ENCODE measurements at places on chromosomes 7 and 10.

- no peak for DNase-seq
Measured at GRCh38 chr7:158255558-158255957, 332.1 kb downstream of the PTPRN2 start.

DNA sequence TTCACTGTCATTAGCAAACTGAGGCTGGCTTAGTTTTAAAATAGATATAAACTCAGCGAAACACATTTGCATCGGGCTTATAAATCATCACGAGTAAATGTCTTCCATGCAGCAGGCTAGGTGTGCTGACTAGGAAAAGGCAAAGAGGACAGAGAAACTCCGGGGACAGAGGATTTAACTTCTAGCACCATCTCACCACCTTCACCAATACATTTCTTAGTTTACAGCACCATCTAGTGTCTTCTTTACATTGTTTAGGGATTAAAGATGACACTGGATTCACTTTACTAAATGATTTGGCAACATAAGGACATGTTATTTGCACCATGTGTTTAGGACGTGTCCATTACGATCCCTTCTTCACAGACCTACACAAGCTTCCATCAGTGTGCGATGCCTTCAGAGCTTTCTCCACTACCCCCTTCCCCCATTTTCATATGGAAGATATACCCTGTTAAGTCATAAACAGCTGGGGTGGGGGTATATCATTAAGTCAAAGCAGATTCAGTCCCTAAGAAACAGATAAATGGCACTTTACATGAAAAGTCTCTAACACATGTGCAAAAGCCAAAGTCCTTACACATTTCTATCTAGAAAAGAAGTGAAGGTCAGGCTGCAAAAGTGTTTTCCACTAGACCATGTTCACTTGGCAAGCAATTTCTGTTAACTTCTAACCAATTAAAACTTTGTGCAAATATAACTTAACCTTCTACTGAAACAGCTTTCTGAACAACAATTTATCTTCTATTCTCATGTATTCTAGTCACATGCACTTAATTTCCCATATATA lies 103.3 kb downstream of the GRB10 start:
- no peak for DNase-seq

GRCh38 chr7:44955733-44956132 lies 23.1 kb downstream of the MYO1G start:
- no peak for DNase-seq

GRCh38 chr10:116461680-116462079 lies 34.0 kb downstream of the PNLIPRP3 start:
- DNase-seq, result no peak

DNA sequence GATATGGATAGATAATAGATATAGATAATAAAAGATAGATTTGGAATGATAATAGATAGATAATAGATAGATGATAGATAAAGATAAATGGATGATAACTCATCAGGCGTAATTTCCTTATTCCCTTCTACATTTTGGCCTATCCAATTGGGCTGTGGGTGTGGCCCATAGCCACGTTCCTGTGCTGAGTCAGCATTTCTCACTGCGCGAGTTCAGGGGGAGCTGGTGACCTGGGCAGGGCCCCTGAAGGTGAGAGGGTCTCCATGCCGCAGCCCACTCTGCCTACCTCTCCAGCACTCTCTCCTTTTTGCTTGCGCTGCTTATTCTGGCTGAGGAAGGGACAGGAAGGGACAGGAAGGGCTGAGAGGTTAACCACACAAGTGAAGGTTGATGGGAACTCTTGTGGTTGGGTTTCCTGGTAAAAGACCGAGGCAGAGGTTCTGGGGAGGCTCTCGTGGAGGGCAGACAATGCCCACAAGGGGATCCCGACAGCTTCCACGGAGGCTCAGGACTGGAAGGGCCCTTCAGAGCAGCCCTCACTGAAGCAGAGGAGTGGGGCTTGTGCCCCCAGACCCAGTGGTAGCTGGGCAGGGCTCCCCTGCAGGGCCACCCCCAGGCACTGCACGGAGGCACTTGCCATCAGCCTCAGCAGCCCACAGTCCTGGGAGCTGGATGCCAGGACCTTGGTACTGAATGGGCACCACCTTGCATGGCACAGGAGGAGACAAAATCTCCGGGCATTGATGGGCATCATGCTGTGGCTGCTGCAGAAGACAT lies 247.3 kb upstream of the PITRM1 start:
- DNase-seq, result no peak

DNA sequence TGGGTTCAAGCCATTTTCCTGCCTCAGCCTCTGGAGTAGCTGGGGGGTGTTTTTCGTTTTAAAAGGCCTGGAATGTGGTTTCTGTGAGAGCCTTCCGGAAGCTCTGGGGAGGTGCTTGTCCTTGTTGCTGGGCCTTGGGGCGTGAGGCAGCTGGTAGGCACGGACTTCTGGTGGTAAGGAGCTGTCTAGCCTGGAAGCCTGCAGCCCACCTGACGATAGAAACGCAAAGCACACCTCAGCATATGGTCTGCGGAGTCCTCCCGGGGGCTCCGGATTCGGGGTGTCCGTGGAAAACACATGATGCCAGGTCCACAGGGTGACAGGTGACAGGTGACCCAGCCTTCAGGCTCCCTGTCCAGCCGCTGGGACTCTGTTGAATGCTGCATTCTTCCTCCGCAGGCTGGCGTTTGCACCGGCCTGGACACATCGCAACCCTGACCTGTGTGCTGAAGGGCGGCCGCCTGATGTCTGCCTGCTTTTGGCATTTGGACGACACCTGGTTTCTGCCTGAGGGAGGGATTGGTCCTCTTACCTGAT lies 37.3 kb downstream of the INPP5A start:
- DNase-seq, result no peak

DNA sequence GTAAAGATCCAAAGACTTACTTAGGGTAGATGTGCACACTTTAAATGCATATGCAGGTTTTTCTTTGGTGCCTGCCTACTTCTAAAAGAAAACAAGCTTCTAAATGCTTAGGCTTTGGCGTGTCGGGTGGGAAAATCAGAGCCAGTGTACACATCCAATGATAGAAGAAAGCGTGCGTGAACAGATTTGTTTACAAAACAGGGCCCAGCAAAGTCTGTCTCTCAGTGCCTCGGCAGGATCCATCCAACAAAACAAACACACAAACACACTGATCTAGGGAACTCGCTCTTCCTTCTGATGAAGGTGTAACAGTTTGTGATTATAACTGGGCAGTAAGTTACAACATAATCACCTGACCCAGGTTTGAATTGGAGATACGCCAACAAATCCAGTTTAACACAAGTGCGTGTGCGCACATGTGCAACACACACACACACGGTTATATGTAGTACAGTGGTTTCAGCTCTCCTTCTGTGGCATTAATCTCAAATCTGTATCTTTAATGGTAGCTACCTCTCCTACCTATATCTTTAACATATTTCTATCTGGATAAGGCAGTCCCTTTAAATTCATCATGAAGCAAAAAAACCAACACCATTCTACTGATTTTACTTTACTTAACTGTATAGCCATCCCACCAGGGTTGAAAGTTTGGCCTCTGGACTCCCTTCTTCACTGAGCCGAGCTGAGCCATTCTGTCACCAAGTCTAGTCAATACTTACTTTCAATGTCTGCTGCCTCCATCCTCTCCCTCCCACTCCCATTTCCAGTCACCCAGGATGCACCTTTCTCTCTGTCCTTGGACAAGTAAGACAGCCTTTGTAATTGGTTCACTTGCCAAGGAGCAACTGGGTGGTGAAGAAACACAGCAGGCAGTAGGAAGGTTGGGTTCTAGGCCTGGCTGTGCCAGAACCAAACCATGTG lies 184.4 kb upstream of the KLF14 start:
- DNase-seq, result no peak

- no peak for DNase-seq
Measured at GRCh38 chr10:49508654-49509053, 30.3 kb downstream of the ERCC6 start.

DNA sequence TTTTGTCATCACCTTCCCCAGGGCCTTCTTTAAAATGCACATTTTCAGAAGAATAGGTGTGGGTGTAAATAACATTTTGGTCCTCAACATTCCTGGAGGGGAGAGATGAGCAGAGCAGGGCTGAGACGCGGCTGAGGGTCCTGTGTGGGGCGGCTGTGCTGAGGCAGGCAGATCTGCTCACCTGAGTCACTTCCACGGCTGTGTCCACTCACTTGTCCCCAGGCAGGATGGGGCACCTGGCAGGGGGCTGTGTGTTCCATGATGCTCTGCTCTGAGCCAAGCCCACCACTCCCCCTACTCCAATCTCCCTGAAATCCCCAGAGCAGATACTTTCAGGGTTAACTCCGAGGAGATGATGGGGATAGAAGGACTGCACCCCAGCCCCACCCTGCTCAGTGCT lies 93.8 kb downstream of the GLRX3 start:
- no peak for DNase-seq

DNA sequence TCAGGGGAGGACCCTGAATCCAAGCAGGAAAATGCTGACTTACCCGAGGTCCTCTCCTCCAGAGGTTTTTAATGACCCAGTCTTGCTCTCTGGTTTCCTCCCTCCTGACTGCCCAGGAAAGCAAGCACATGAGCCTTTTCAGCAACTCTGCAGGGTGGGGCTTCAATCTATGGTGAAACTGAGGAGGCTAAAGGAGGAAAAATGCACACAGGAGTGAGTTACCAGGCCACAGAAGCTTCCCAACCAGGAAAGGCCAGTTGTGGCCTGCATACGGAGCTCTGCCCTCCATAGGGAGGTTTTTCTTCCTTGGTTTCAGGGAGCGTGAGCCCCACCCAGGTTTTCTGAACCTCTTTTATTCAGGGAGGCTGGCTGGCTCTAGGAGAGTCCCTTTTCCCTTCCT lies 14.1 kb upstream of the DLG5 start:
- DNase-seq, result no peak

Measured in stimulated activated CD8-positive, alpha-beta memory T cell treated with anti-CD3 and anti-CD28 coated beads, Interleukin-15, amount 100 ng/mL, for 48 hours (primary cell).